ENCODE measurements at places on chromosomes 11 and 22.

- DNase-seq: no peak
Measured at GRCh38 chr11:64917663-64917995, 620 bp upstream of the ATG2A start.

DNA sequence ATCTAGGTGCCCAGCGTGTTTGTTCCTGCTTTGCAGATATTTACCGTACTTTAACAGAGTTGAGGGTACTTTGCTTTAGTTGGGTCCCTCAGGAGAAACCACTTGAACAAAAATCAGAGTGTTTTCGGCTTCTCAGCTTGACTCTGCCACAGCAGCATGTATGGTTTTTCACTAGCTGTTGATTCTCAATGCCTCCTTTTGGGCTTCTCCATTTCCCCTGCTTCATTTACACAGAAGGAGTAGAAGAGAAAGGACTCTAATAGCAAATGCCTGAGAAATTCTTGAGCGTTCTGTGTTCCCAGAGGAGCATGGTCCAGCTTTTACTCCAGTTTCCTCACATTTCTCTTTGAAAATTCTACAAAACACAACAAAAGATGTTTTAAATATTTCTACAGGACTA is 252.1 kb upstream of the CCDC179 start:
- DNase-seq: no peak

DNA sequence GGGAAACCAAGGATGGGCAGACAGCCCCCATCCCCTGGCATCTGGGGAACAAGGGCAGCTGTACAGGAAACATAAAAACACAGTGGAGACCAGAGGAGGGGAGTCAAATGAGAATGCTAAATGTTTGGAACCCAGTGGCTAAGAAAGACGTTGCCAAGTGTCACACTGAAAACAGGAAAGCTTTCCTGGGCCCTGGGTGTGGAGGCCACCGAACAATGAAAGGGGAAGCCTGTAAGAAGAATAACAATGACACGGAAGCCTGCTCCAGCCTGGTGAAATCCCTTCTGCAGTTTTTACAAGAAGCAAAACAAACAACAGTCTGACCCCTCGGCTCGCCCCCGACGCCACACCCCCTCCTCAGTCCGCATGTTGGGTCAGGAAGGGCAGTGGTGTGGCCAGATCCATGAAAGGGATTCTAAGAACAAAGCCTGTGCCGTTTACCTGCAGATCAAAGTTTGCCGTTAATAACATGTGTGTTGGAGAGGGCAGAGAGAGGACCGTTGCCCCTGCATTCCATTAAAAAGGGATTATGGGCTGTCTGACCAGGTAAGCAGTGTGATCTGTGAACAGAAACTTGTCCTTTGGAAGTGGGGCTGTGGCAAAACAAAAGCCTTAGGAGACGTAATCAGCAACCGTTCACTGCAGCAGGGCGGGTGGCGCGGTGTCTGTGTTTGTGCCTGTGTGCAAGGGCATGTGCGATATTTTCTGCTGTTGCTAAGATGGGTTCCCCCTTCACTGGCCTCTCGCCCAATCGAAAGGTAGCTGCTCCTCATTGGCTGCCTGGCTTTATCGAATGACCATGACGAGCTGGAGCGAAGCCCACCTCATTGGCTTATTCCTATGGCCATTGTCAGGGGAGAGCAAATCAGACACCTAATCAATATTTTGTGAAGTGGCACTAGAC is 113.7 kb upstream of the BLID start:
- DNase-seq: no peak

DNA sequence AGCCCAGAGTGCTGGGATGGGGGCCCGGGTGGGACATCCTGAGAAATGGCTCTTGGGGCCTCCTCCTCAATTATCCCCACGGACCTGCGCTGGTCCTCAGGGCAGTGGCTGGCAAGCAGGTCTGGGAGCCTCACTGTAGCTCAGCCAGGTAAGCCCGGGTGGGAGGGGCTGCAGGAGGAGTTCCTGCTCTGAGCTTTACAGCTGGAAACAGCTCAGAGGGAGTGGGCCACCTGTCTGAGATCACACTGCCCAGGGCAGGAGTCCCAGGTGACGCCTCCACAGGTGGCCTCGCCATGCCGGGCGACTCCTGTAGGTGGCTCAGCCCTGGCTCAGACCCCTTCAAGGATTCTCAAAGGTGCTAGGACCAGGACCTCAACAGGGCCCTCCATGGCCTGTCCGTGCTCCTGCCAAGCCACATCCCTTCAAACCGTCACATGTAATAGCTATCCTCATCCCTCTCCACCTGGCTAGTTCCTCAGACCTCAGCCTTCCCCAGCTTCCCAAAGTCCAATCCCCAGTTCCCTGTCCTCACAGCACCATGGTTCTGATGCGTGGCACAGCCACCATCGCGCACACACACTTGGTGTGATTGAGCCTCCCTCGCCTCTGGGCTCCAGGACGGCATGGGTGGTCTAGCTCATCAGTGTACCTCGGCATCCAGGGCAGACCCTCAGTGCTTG is 3.6 kb upstream of the TSSK2 start:
- DNase-seq: no peak

GRCh38 chr22:16960884-16961249 is 47.2 kb downstream of the GAB4 start:
- no peak for DNase-seq

DNA sequence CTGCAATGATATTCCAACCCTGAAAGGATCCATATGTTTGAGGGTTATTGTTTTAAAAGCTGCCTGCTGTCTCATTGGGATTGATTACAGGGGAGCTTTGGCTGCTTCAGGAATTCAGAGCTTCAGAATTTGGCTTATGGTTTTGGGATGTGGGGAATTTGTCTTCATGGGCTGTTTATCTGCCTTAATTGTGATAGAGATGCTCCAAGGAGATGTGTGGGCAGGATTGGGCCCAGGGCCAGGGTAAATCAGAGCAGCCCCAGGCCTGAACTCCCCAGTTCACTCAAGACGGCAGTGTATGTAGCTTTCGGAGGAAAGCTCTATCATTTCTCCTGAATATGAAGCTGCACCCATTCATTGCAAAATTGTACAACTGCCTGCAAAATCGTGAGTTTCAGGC is 88.5 kb downstream of the ALX4 start:
- no peak for DNase-seq

All from activated gamma-delta T cell treated with anti-CD3 and anti-CD28 coated beads, Interleukin-2, amount 50 U/mL, for 16 hours (primary cell).